ENCODE measurements at places on chromosomes 3 and 15.

DNA sequence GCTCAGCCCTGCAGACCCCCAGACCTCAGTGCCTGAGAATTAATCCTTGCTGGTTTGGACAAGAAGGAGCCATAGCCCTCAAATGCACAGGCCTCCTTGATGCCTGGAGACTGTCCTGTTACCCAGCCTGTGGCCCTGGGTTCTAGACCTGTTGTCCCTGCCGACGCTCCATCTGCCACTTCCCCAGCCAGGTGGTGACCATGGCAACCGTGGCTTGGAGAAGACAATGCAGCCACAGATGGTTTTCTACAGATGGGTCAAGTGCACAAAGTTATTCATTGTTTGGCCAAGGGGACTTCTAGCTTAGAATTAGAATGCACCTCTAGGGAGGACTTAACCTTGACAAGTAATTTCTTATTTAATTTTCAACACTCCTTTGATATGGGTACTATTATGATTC, 297.1 kb downstream of the UACA start:
- no peak for DNase-seq

DNA sequence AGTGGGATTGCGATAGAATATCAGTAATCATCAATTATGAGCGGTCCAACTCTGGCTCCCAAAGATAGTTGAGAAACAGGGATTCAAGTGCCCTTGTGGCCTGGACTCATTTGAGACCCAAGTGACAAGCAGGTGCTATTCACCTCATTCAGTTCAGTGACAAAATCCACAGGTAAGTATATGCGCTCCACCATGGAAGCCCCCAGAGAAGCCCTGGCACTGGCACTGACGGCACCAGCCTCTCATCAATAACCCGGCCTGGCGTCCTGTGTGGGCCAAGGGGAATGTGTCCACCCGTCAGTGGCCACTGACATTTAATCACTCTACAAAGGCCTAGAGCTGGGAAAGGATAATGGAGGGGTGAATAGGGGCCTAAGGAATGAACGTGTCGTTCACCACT, 117.2 kb downstream of the ADCY5 start:
- DNase-seq = no peak

DNA sequence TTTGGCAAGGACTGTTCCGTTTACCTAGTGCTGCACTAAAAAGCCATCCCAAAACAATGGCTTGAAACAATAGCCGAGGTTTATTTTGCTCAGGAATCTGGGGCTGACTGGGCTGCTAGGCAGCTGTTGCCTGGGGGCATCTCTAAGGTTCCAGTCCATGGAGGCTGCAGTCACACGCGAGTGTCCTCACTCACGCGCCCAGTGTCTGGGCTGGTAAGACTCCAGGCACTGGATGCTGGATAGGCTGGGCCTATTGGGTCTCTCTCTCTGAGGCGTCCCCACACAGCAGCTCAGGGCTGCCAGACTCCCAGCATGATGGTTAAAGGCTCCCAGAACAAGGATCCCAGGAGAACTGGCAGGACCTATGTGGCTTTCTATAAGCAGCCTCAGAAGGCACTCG, 34.2 kb downstream of the ALS2CL start:
- no peak for DNase-seq

GRCh38 chr3:17292556-17292955, 407.8 kb downstream of the PLCL2 start:
- DNase-seq = no peak

- DNase-seq = no peak
Measured at GRCh38 chr3:138914870-138915502, 32.0 kb downstream of the FOXL2 start.

DNA sequence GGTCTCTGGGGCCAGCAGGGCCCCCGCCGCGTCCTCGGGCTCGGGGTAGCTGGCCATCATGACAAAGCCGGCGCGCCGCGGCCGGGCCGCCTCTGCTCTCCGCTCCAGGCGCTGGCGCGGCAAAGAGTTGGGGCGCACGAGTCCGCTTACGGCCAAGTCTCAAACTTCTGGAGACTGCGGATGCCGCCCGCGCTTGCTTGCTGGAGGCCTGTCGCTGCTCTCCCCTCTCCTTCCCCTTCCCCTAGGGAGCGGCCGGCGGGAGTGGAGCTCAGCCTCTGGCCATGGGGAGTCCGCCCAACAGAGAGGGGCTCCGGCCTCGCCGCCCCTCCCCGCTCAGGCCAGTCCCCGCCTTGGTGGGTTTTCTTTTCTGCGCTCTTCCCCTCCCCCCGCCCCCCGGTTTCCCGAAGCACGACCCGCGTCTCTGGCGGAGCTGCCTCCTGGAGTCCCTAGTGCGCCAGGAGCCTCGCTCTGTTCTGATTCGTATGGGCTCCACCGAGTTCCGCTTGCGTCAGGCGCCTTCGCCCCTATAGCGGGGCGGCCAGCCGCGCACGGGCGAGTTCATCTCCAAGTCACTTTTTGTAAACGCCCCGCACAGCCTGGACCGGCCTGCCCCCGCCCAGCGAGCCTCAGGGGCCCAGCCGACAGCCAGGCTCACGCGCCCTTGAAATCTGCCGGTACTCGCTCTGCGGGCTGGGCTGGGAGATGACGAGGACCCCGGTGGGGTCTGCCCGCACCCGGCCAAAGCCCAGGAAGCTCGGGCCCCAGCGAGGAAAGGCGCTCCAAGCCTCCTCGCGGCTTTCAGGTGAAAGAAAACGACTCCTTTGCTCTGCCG, at the start of the genes FOXL2 and FOXL2NB:
TSS of gene FOXL2 (minus strand) at position 475 of the 832 bp plus-strand sequence. CDS start at position 60, 415 bp downstream.
TSS of gene FOXL2NB (plus strand) at position 555 of the 832 bp plus-strand sequence. CDS start at position 703, 148 bp downstream.
- peak; percentile 57 for DNase-seq

DNA sequence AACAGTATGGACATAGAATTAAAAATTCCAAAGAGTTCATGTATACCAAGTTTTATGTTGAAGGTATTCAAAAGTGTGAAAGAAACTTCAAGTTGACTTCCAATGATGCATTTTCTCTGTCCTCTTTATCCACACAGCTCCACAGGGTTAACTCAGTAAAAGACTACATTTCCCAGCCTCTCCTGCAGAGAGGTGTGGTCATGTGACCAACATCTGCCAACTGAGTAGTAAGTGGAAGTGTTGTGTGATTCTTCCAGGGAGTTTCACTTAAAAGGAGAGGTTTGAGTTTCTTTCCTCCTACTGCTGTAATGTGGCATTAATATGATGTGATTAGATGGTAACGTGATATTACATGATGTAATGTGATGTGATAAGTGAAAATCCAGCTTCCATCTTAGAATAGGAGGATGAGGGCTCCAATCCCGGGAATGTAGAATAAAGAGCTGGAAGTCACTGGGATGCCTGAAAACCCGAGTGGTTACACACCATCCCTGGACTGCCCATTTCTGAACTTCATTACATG, 280.6 kb downstream of the ARRDC4 start:
- DNase-seq = no peak

- no peak for DNase-seq
Measured at GRCh38 chr3:27105904-27106303, 263.3 kb downstream of the NEK10 start.

- DNase-seq = no peak
Measured at GRCh38 chr3:38980938-38981337, 70.8 kb downstream of the SCN11A start.

- no peak for DNase-seq
Measured at GRCh38 chr3:69283496-69283895, 102.4 kb downstream of the FRMD4B start.

- no peak for DNase-seq
Measured at GRCh38 chr3:150050510-150050909, 79.8 kb upstream of the PFN2 start.

DNA sequence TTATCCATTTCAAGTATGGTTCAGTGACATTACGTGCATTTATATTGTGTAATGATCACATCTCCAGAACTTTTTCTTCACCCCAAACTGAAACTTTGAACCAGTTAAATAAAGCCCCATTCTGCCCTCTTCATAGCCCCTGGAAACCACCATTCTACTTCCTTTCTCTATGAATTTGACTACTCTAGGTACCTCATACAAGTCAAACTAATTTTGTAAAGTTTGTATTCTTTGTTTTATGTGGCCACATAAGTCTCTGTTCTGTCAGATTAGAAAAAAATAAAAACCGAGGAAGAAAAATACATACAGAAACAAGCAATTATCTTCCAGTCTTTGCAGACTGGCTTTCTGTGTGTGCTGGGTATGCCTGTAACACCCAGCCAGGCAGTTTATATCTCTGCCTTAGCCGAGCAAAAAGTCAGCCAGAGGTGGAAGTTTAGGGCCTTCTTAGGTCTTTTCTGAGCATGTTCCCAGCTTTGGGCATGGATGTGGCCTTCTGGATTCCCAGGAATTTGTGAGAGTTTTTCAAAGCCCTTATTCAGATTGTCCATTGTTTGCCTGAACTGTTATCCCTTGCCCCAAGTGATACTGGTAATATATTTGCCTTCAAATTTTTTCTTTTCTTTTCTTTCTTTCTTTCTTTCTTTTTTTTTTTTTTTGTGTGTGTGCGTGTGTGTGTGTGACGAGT, 6.0 kb upstream of the GRAMD1C start:
- DNase-seq = no peak

All from GOT3 (cell line).